ENCODE measurements at places on chromosomes 2 and 18.

DNA sequence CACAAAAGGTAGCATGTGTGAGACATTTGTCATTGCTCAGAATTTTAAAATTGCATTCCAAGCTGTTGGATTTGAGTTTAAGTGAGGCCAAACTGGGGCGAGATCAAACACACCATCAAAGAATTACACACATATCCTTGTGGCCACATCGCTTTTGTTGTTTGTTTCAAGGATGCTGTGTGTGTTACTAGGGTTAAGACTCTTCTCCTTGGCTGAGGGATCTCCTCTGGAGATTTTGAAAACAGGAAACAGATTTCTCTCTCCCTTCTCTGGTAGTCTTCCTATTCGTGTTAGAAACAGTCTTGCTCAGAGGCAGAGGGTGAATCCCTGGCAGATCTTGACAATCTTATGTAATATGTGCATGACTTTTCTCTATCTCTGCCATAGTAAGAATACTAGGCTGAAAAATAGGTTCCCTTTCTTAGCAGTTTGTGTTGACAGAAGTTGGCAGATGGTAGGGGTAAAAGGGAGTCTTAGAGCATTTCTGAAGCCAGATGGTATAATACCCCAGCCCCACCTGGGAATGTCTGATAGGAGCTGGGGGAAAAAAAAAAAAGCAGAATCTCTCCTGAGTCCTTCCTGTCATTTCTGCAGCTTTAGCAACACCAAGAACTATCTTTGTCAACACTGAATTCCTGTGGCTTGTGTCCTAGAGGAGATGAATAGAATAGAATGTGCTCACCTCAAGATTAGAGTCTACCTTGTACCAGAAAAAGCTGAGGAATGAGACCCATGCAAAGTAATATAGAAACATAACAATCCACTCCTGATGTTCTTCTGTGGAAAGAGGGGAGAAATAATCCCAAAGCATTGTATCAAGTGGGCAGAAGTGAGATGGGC is 101.8 kb downstream of the XRCC5 start:
- DNase-seq = no peak

GRCh38 chr18:70366670-70367069 is 77.8 kb downstream of the SOCS6 start:
- no peak for DNase-seq

DNA sequence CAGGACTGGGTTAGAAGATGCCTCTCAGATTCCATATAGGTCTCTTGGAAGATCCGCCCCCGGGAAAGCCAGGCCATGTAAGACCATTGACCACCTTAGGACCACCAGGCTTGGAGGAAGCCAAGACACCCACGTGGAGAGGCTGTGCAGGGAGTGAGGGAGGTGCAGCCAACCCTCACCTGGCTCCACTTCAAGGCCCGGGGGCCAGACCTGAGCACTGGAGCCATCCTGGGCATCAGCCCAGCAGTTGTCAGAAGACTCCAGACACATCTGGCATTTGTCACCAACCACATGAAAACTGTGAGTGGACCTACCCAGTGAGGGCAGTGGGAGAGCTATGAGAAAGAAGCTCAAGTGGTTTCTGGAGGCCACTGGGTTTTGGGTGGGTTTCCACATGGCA is 214.4 kb downstream of the MYT1L start:
- no peak for DNase-seq

DNA sequence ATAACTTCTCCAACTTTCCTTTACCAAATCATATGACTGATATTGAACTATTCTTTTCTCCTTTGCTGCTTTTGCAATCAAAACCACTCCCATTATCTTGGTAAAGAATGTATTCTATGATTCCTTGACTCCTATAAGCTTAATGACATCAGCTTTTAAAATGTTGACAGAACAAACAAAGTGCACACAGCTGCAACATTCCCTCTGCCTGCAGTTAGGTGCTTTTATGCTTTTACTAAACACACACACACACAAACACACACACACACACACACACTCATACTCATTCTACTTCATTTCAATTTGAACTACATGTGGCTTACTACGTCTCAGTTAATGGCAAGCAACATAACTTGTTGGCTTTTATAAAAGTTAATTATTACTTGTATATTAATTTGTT is 946.6 kb downstream of the DPP10 start:
- no peak for DNase-seq

GRCh38 chr2:200025717-200026116 is 70.3 kb downstream of the MAIP1 start:
- no peak for DNase-seq

GRCh38 chr2:240556553-240557100 is 1.2 kb downstream of the ANKMY1 start:
- peak; percentile 41 for DNase-seq

GRCh38 chr18:23683671-23684070 is 5.6 kb upstream of the LAMA3 start:
- DNase-seq = no peak

DNA sequence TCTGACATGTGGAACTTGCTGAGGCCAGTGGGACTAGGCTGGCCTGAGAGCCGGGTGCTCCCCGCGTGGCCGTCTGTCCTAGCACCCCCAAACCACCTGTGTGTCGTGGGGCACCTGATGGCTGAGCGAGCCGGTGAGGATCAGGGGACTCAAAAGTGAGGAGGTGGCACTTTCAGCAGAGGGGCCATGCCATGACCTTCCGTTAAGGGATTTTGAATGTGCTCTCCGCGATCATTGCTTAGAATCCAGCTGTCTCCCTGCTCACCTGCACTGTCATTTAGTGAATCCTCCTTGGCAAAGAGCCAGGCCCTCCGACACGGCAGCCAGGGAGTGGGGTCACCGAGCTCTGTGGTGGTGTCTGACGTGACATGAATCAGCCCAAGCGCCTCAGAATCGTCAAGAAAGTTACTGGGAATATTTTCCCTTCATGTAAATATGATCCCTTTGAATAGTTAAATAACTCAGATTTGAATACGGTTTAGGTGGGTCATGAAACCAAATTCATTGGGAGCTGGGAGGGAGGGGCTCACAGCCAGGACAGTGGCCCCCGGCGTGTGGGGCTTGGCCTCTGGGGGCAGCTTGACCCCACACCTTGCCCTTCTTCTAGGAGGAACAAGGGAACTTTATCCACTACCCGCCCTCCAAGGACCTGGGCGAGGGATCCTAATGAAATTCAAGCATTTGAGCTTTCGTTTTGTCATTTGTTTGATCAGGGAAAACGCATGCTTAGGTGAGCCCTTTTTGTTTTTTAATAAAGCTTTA is 9.5 kb downstream of the NFATC1 start:
- no peak for DNase-seq

DNA sequence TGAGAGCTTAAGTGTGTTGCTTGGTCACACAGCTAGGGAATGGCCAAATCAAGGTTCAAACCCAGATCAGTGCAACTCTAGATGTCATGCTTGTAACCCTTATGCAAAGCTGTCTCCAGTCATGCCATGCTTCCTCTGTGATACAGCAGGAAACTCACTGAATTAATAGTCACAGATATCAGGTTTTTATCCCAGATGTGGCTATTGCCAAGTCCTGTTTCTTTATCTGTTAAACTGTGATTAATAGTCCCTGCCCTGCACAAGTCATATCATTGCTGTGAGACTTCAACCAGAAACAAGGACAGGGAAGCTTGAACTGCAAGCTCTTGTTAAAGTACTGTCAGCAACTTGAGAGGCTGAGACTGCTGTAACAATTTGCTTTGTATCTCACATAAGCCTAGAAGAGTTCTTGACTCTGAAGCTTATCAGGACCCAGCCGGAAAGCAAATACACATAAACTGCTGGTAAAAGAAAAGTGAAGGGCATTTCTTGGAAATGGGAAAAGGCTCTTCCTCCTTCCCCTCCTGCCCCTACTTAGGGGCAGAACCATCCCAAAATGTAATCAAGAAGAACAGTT is 609.0 kb downstream of the DCC start:
- DNase-seq = no peak

DNA sequence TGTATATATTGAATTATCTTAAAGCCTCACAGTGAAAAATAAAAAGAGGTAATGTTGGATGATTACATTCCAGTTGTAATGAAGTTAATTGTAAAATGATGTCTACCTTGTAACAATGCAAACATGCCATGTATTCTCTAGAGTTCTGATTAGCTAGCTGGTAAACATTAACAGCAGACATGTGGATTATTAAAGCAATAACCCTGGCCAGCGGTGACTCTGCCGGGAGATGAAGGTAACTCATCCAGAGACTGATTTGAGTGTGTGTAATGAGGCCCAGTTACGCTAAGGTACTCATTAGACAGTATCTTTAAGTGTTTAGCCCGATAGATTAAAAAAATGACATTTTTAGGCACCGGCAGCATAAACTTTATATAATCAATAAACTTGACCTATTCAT is 79.6 kb upstream of the REV1 start:
- no peak for DNase-seq

- no peak for DNase-seq
Observed at GRCh38 chr2:10495311-10495987, 47.3 kb upstream of the ODC1 start.

DNA sequence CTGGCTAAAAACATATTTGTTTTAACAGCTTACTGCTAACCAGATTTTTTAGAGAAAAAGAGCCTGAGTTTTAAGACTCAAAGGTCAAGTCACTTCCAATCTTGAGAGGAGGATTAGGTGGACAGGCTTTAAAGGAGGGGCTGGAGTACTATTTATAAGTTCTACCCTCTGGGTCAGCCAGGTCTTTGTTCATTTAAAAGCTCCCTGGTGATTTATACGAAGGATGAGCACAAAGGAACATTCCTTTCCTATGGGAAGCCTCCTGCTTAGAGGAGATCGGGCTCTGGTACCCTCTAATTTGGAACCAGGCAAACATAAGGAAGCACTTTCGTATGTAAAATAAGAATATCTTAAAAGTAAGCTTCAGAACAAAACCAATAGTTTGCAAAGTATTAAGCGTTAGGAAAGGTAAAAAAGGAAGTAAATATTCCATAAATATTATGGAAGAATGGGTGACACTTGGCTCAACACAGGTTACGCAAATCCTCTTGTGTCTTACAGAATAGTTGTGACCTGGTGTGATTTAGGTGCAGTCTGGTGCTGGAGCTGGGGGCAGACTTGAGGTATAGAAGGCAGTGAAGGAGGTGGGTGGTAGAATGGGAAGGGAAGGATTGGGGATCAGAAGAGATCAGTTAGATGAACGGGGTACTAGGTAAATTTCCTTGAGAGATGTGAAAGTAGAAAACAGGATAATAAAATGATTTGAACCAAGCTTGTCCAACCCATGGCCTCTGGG is 35.6 kb downstream of the PDE6D start:
- no peak for DNase-seq

DNA sequence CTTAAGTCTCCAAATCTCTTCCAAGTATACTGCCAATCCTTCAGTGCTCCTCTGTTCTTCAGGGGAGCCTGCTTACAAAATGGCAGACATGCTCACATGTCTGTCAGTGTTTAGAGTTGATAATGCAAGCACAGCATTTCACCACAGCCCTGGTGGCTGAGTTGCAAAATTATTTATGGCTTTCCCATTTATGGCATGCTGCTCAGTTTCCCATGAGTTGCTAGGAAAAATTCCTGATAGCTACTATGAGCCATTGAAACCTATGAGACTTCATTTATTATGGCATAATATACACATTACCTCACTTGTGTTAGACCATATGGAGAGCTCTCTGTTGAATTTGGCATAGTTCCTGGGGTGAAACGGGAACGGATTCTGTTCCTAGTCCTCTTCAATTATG is 448.7 kb upstream of the TCF4 start:
- no peak for DNase-seq

DNA sequence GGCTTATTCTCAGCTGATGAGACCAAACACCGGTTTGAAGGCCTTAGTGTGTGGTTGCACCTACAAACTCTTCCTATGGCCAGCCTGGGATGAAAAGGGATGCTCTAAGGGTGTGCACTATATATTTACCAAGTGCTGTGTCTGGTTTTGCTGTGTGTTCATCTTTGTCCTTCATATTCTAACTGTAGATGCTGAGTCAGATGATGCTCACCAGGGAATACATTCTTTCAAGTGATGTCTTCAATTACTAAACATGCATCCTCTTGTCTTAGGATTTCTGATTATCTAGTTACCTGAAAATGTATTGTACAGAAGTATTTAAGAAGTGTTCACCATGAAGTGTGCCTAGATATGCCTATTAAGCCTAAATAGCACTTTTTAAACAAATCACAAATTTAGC is 1111.6 kb upstream of the ZEB2 start:
- no peak for DNase-seq

GRCh38 chr2:13230221-13230620 is 513.5 kb downstream of the TRIB2 start:
- no peak for DNase-seq

DNA sequence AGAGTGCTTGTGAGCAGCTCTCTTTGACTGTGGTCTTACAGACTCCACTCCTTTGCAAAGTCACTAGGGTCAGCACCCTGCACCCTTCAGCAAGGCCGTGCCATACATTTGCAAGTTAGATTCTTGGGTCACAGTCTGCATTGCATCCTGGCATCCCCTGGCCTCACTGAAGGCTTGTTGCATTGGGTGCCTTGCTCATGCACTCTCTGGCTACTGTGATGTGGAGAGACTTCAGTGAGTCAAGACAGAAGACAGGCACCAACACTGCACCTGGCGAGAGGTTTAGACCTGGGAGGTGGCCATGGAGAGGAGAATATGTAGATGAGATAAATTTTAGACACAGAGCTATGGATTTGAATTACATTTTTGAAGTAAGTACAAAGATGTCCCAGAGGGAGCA is 146.4 kb upstream of the COPS8 start:
- no peak for DNase-seq

DNA sequence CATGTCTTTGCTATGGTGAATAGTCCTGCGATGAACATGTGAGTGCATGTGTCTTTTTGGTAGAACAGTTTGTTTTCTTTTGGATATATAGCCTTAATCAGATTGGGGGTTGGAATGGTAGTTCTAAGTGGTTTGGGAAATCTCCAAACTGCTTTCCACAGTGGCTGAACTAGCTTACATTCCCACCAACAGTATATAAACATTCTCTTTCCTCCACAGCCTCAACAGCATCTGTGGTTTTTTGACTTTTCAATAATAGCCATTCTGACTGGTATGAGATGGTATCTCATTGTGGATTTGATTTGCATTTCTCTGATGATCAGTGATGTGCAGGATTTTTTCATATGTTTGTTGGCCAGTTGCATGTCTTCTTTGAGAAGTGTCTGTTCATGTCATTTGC is 112.2 kb upstream of the SESTD1 start:
- DNase-seq = no peak

GRCh38 chr2:229660951-229661350 is 53.4 kb downstream of the DNER start:
- no peak for DNase-seq

DNA sequence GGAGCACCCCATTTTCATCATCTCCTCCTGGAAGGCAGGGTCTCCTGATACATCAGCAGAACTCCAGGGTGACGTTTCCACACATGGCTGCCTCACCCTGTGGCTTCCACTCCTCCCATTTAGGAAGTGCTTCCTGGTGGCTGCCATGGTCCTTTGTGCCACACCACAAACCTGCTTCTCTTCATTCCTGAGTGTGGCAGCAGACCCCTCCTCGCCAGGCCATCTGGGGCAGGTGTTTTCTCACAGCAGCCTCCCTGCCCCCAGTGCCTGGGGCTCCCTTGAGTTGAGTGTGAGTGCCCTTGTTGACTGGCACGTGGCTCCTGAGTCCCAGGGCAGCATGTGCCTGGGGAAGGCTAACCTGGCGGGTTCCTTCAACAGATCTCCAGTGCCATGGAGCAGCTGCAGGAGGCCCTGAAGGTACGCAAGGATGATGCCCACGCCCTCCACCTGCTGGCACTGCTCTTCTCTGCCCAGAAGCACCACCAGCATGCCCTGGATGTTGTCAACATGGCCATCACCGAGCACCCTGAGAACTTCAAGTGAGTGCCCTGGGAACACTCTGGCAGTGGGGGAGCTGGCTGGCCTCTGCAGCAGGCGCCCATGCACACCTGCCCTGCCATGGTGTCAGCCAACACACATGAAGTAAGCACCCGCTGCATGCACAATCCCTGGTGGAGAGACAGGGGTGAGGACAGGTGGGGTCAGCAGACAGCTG is 113.4 kb upstream of the MCFD2 start:
- no peak for DNase-seq
